ENCODE measurements at places on chromosomes 7 and 10.

DNA sequence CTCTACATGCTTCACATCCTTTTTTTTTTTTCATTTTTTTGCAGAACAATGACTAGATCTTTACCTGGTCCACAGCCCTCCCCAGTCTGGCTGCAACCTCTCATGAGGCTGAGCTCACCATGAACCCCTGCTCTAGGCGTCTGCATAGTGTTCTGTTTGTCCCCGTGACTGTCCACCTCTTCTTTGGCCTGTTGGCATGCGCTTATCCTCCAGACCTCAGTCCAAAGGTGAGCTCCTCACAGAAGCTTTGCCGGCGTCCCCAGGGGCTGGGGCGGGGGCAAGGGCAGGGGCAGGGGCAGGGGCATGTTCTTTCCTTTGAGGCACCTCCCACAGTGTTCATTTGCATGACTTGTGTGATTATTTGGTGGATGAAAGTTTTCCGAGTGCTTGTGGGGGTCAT, 218.4 kb upstream of the ZNF32 start:
- DNase-seq, result no peak

GRCh38 chr7:110421490-110422241, 669.3 kb upstream of the LRRN3 start:
- DNase-seq, result no peak

GRCh38 chr10:6909905-6910560, 330.0 kb upstream of the PRKCQ start:
- no peak for DNase-seq

DNA sequence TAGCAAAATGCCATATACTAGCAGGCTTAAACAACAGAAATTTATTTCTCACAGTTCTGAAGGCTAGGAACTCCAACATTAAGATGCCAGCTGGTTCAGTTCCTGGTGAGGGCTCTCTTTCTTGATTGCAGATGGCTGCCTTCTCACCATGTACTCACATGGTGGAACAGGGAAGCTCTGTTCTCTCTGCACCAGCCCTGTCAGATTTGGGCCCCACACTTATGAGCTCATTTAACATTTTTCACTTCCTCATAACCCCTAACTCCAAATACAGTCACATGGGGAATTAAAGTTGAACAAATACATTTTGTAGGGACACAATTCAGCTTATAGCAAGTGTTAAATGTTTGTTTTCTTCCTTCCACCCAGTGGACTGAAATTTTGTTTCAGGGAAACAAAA, 218.6 kb upstream of the TAC1 start:
- no peak for DNase-seq

- DNase-seq, result peak; percentile 29
These were observed 12.6 kb upstream of the PRPS1L1 start for GRCh38 chr7:18040196-18040595.

- DNase-seq, result peak; percentile 30
These were observed 149.2 kb downstream of the DYNC1I1 start for GRCh38 chr7:95921543-95921942.
